ENCODE measurements at places on chromosomes 12 and 14. TPM values are rescaled to one million over a fixed set of nuclear protein-coding genes. Genes with fewer than 3 reads are reported as not detected.

The LRP1 gene
- 12.0 TPM for total RNA-seq

The AICDA gene
- not detected for total RNA-seq

The BDKRB2 gene
- total RNA-seq: 0.49 TPM

The PLEKHG7 gene
- total RNA-seq: not detected

The OVCH1 gene
- total RNA-seq: not detected

The OR6C76 gene
- total RNA-seq: not detected

The IL26 gene
- total RNA-seq: not detected

The FGF23 gene
- total RNA-seq: not detected

The KRT83 gene
- not detected for total RNA-seq

The TBX5 gene
- total RNA-seq: 0.10 TPM

DNA sequence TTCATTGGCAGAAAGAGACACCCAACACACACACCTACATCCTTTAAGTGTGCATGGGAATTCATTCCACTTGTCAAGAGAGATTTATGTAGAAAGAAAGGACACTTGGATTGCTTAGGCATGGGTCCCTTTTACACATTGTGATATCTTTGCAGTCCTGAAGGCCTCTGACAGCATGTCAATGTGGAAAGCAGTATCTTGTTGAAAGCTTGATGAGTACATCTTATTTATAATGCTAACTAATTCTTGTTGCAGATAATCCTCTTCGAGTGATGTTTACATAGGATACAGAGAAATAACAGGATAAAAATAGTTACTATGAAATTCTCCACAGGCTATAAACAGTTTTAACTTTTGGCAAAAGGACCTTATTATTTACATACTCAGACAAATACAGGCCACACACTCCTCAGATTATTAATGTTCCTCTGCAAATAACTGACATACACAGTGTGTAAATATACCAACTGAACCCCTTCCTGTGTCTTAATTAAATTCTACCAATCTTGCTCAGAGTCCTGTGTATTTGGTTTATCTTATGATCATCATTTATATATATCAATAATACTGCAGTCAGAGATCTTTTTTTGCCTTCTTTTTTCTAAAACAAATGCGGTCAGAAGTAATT is 111.8 kb upstream of the DIO2 start:
- H3K27me3 ChIP-seq: no peaks in the 10 kb centered on the region
- H3K4me3 ChIP-seq: no peak overlapping the region
- no peaks in the 10 kb centered on the region for H3K4me1 ChIP-seq
- no peak for DNase-seq
- H3K27ac ChIP-seq: no peak overlapping the region
- no peaks in the 10 kb centered on the region for H3K36me3 ChIP-seq

- no peak for DNase-seq
- H3K27me3 ChIP-seq: peaks cover 25% of the 10 kb centered on the region
- no peak overlapping the region for H3K27ac ChIP-seq
- no peak overlapping the region for H3K4me3 ChIP-seq
- H3K36me3 ChIP-seq: no peaks in the 10 kb centered on the region
- no peaks in the 10 kb centered on the region for H3K4me1 ChIP-seq
These were observed 190.5 kb downstream of the PHETA1 start for GRCh38 chr12:111178181-111179081.

DNA sequence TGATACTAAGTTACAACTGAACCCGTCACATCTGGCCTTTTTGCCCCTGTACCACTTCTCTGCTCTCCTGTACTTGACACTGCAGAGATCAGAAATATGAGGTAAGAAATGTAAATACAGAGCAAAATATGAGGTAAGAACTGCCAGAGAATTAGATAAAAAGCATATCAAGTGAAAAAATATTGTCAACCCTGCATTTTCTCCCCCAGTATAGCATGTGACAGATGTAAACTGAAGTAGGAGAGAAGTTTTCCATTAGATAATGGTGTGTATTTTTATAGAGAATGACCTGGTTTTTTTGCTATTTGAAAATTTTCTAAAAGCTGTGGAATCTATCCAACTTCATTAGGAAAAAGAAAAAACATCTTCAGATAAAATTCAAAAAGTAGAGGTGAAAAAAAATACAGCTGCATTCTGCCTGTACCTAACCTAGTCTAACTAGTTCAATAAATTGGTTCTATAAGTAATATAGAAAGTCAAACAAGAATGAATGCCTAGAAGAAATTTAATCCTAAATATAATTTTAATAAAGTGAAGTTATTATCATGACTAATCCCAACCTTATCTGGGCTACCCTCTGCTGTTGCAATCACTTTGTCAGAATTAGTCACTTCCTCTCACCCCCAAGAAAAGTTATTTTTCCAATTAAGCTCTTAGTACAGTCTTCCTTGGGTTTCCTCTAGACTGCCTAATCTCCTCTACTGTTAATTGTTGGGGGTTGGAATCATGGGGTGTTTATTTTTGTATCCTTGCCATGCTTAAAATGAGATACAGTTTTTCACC is 210.0 kb downstream of the RASSF9 start:
- no peak overlapping the region for H3K27ac ChIP-seq
- H3K27me3 ChIP-seq: no peaks in the 10 kb centered on the region
- no peaks in the 10 kb centered on the region for H3K36me3 ChIP-seq
- peak; percentile 52 for DNase-seq
- H3K4me3 ChIP-seq: no peak overlapping the region
- peaks cover 26% of the 10 kb centered on the region for H3K4me1 ChIP-seq

DNA sequence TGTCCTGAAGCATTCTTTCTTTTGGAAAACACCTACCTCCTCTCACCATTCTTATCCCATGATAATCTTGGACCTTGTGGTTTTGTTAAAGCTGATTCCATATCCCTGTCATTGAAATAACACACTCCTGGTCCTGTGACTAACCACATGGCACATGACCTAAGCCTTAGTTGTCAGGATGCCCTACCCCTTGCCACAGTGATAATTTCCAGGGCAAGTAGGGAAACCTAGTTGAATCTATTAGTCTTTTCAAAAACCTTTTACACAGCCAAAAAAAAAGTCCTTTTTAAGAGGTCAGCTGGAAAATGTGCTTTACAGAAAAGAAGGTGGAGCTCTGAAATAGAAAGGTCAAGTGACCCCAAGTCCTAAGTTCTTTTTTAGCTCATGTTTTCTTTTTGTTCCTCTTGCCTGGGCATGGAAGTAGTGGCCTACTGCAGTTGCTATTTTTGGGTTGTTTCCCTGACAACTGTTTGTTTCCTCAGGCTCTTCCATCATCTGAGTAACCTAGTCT is 608.4 kb downstream of the LRFN5 start:
- no peaks in the 10 kb centered on the region for H3K4me1 ChIP-seq
- no peaks in the 10 kb centered on the region for H3K36me3 ChIP-seq
- H3K27me3 ChIP-seq: no peaks in the 10 kb centered on the region
- no peak for DNase-seq

GRCh38 chr12:66258011-66258410 is 44.3 kb upstream of the HELB start:
- H3K4me3 ChIP-seq: no peak overlapping the region
- H3K4me1 ChIP-seq: no peaks in the 10 kb centered on the region
- H3K27ac ChIP-seq: no peak overlapping the region
- H3K36me3 ChIP-seq: no peaks in the 10 kb centered on the region
- no peak for DNase-seq

DNA sequence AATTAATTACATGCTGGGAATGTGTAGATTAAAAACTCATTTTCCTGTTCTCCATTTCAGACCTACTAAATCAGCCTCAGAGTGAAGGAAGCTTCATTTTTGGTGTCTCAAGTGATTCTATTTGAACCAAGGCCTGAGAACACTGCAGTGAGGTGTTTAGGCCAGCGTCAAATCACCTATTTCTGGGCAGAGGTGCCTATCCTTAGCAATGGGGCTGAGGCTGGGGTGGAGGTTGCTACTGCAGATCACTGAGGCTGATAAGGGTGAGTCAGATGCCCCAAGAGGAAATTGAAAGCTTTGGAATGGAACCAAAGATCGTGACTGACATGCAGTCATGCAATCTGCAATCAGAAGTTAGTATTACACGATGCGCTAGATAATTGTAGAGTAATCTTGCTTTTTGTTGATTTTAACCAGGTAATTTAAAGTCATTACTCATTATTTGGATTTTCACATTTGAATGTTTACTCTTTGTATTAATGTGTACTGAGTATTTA is 4.4 kb downstream of the TXNRD1 start:
- H3K4me1 ChIP-seq: peaks cover 94% of the 10 kb centered on the region
- no peak overlapping the region for H3K4me3 ChIP-seq
- no peaks in the 10 kb centered on the region for H3K36me3 ChIP-seq
- no peaks in the 10 kb centered on the region for H3K27me3 ChIP-seq
- peak overlapping the region; percentile 99 for H3K27ac ChIP-seq

GRCh38 chr12:72028966-72029365 is 90.3 kb downstream of the TPH2 start:
- H3K36me3 ChIP-seq: no peaks in the 10 kb centered on the region
- no peak overlapping the region for H3K27ac ChIP-seq
- no peaks in the 10 kb centered on the region for H3K4me1 ChIP-seq
- no peaks in the 10 kb centered on the region for H3K27me3 ChIP-seq
- no peak for DNase-seq

DNA sequence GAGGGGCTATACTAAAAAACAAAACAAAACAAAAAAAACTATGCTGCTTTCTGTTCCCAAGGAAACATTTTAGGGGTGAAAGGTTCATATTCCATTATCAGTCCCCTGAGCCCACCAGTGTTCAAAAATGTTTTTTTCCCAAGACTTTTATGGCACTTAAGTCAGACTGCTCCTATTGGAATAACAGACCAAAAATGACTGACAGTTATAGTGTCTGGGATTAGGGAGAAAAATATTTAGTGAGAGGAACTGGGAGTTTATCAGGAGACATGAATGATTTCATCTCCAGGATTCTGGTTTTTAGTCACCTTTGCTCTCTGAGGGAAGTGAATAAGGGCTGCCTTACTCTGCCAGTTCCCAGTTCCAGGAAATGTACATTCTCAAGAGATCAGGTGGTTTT is 68.0 kb downstream of the PDE3A start:
- no peaks in the 10 kb centered on the region for H3K27me3 ChIP-seq
- H3K4me3 ChIP-seq: no peak overlapping the region
- no peaks in the 10 kb centered on the region for H3K4me1 ChIP-seq

DNA sequence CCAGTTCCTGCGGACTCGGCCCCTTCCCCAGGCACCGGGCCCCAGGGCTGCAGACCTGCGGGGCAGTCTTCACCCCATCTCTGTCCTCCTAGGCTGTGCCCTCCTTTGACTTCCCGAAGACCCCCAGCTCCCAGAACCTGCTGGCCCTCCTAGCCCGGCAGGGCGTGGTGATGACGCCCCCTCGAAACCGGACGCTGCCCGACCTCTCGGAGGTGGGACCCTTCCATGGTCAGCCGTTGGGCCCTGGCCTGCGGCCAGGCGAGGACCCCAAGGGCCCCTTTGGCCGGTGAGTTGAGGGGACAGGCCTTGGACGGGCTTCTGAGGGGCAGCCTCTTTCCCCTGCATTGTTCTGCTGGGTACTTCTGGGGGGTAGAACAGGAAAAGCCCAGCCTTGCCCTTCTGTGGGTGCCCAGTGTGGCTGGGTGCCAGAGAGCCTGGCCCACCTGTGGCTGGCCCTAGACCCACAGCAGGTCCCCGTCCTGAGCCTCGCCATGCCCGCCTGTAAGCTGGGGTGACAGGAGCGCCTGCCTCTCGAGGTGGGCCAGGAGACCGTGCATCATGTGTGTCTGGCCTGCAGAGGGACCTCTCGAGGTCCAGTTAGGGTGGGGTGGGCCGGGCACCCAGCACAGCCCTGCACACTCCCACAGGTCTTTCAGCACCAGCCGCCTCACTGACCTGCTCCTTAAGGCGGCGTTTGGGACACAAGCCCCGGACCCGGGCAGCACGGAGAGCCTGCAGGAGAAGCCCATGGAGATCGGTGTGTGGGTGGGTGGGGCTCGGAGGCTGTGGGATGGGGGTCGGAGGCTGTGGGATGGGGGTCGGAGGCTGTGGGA is 12.6 kb upstream of the PUS1 start:
- H3K27me3 ChIP-seq: no peaks in the 10 kb centered on the region
- no peaks in the 10 kb centered on the region for H3K36me3 ChIP-seq
- DNase-seq: no peak
- H3K4me3 ChIP-seq: no peak overlapping the region

GRCh38 chr12:122887819-122888212 is 8.1 kb downstream of the VPS37B start:
- no peaks in the 10 kb centered on the region for H3K27me3 ChIP-seq
- H3K4me1 ChIP-seq: peaks cover 66% of the 10 kb centered on the region
- peak overlapping the region; percentile 53 for H3K4me3 ChIP-seq
- H3K27ac ChIP-seq: peak overlapping the region; percentile 82
- DNase-seq: no peak
- H3K36me3 ChIP-seq: no peaks in the 10 kb centered on the region

GRCh38 chr14:34135492-34135891 is 184.6 kb upstream of the EGLN3 start:
- no peak for DNase-seq
- peaks cover 8% of the 10 kb centered on the region for H3K4me1 ChIP-seq
- H3K4me3 ChIP-seq: no peak overlapping the region
- no peaks in the 10 kb centered on the region for H3K36me3 ChIP-seq
- H3K27ac ChIP-seq: no peak overlapping the region

DNA sequence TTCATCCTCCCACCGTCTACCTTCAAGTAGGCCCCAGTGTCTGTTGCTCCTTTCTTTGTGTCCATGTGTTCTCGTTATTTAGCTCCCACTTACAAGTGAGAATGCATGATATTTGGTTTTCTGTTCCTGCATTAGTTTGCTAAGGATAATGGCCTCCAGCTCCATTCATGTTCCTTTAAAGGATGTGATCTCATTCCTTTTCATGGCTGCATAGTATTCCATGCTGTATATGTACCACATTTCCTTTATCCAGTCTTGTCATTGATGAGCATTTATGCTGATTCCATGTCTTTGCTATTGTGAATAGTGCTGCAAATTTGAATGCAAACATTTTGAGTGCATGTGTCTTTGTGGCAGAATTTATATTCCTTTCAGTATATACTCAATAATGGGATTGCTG is 259.6 kb upstream of the PELI2 start:
- no peaks in the 10 kb centered on the region for H3K4me1 ChIP-seq
- no peaks in the 10 kb centered on the region for H3K27me3 ChIP-seq
- H3K4me3 ChIP-seq: no peak overlapping the region
- H3K27ac ChIP-seq: no peak overlapping the region
- H3K36me3 ChIP-seq: no peaks in the 10 kb centered on the region

GRCh38 chr14:101853455-101854018 is 92.0 kb downstream of the PPP2R5C start:
- DNase-seq: no peak
- no peaks in the 10 kb centered on the region for H3K27me3 ChIP-seq
- H3K4me3 ChIP-seq: no peak overlapping the region

DNA sequence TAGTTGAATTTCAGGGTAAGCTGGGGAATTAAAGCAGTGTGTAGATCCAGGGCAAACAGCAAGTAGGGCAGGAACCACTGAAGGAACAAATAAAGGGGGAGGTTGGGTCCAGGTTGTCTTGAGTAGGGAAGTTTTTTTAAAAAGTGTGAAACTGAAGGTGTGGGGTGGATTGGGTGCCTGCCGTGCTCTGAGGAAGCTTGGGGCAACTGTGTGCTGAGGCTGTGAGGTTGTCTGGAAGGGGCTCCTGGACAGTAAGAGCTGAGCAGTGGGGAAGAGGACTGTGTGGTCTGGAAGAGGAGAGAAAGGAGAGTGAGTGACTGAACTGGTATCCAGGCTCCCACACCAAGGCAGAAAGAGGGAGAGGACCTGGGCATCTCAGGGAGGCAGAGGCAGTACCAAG is 10.9 kb upstream of the GPR162 start:
- no peaks in the 10 kb centered on the region for H3K36me3 ChIP-seq
- H3K4me3 ChIP-seq: no peak overlapping the region
- no peak for DNase-seq
- H3K27ac ChIP-seq: no peak overlapping the region
- no peaks in the 10 kb centered on the region for H3K27me3 ChIP-seq

- H3K36me3 ChIP-seq: no peaks in the 10 kb centered on the region
- peaks cover 77% of the 10 kb centered on the region for H3K4me1 ChIP-seq
- H3K4me3 ChIP-seq: no peak overlapping the region
These were observed 14.8 kb downstream of the MED13L start for GRCh38 chr12:116262741-116263140.

GRCh38 chr14:55130196-55130550 is 1.1 kb downstream of the LGALS3 start:
- peaks cover 30% of the 10 kb centered on the region for H3K4me1 ChIP-seq
- DNase-seq: no peak
- H3K36me3 ChIP-seq: no peaks in the 10 kb centered on the region
